ENCODE measurements at places on chromosomes 4 and X. TPM values are rescaled to one million over a fixed set of nuclear protein-coding genes. Genes with fewer than 3 reads are reported as not detected.

KLHL34 gene
- not detected for total RNA-seq

APBB2 gene
- 64.0 TPM for total RNA-seq

SSX1 gene
- not detected for total RNA-seq

DSPP gene
- not detected for total RNA-seq

RASGEF1B gene
- total RNA-seq: 4.7 TPM

Measured in H1 (cell line).